ENCODE measurements at places on chromosomes 16 and 17.

DNA sequence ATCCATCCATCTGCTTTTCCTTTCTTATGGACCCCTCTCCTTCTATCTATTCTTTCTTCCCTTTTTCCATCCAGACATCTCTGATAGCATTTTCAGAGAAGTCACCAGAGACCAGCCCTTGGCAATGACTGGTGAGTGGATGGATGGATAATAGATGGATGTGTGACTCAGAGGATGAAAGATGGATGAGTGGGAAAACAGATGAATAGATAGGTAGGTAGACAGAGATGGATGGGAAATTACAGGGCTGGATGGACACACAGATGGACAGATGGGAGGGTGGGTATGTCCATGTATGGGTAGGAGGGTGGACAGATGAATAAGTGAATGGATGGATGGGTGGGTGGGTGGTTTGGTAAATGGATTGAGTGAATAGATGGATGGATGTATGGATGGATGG is 101.0 kb downstream of the LITAF start:
- peaks cover 5% of the 10 kb centered on the region for H3K36me3 ChIP-seq
- H3K27ac ChIP-seq: no peak overlapping the region
- DNase-seq: no peak

DNA sequence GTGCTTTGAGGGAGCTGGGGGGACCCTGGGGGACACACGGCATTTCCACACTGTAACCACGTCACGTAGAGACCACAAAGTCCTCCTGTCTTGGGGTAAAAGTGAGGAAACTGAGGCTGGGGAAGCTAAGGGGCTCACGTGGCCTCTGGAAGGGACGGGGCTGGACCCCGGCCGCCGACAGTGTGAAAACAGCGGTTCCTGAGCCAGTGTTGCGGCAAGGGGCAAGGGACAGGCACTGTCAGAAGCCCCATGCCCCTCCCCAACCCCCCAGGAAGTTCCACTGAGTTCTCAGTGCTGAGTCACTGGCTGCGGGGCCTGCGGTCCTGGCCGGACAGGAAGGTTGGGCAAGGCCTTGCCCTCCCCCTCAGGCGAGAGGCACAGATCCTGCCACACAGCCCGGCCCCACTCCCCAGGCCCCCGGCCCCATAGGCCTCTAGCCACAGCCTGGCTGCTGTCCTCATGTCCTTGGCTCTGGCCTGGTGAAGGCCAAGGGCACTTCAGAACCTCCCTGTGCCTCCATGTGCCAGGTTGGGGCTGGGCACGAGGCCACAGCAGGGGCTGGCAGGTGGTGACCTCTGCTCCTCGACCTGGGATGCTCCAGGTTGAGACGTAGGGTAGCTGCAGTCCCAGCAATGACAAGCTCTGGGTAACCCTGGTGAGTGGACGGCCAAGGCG is 5.0 kb upstream of the CCDC57 start:
- H3K27ac ChIP-seq: no peak overlapping the region
- no peak overlapping the region for H3K4me3 ChIP-seq
- no peaks in the 10 kb centered on the region for H3K27me3 ChIP-seq
- no peaks in the 10 kb centered on the region for H3K36me3 ChIP-seq
- no peak for DNase-seq

- no peaks in the 10 kb centered on the region for H3K27me3 ChIP-seq
- no peak overlapping the region for H3K4me3 ChIP-seq
- H3K36me3 ChIP-seq: no peaks in the 10 kb centered on the region
- no peak for DNase-seq
These were observed 306.6 kb downstream of the MAF start for GRCh38 chr16:79293836-79294460.

DNA sequence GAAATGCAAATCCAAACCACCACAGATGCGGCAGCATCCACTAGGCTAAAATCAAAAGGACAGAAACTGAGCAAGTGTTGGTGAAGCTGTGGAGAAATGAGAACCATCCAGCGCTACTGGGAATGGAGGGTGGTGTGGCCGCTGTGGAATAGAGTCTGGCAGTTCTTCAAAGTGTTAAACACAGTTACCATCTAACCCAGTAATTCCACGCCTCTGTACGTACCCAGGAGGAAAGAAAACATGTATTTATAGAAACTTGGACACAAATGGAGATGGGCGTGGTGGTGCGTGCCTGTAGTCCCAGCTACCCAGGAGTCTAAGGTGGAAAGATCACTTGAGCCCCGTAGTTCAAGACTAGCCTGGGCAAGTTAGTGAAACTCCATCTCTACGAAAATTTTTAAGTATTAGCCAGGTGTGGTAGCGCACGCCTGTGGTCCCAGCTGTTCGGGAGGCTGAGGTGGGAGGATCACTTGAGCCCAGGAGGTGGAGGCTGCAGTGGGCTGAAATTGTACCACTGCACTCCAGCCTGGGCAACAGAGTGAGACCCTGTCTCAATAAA is 11.6 kb downstream of the SLC25A10 start:
- DNase-seq: no peak
- H3K4me3 ChIP-seq: no peak overlapping the region
- H3K27me3 ChIP-seq: peaks cover 6% of the 10 kb centered on the region
- no peak overlapping the region for H3K27ac ChIP-seq

All from activated T-helper 2 cell treated with anti-CD3 and anti-CD28 coated beads, Interferon-gamma antibody, Interleukin-2, Interleukin-4, amounts not matched to agents 10 μg/mL and 5 μg/mL and 100 μg/mL, durations not matched to agents 14 hours and 24 hours and 36 hours (primary cell).